ENCODE measurements at places on chromosomes 6 and 20.

GRCh38 chr6:126048635-126049034 lies 62.3 kb downstream of the TRMT11 start:
- DNase-seq, result no peak

DNA sequence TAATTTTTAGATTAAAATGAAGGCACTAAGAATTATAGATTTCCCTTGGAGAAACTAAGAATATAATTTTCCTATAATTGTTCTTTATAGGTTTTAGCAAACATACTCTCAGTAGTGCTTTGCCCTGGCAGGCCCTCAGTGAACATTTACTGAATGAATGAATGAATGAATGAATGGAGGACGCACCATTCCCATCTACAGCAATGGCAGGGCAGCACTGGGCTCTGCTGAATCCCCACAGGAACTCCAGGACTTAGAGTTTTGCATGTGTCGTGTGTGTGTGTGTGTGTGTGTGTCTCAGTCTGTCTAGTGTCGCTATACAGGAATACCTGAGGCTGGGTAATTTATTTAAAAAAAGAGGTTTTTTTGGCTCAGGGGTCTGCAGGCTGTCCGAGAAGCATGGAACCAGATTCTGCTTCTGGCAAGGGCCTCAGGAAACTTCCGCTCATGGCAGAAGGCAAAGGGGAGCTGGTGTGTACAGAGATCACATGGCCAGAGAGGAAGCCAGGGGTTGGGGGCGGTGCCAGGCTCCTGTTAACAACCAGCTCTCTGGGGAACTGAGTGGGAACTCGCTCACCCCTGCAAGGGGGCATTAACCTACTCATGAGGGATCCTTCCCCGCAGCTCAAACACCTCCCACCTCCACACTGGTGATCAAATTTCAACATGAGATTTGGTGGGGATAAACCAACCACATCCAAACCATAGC lies 20.1 kb downstream of the RNASET2 start:
- DNase-seq, result no peak

DNA sequence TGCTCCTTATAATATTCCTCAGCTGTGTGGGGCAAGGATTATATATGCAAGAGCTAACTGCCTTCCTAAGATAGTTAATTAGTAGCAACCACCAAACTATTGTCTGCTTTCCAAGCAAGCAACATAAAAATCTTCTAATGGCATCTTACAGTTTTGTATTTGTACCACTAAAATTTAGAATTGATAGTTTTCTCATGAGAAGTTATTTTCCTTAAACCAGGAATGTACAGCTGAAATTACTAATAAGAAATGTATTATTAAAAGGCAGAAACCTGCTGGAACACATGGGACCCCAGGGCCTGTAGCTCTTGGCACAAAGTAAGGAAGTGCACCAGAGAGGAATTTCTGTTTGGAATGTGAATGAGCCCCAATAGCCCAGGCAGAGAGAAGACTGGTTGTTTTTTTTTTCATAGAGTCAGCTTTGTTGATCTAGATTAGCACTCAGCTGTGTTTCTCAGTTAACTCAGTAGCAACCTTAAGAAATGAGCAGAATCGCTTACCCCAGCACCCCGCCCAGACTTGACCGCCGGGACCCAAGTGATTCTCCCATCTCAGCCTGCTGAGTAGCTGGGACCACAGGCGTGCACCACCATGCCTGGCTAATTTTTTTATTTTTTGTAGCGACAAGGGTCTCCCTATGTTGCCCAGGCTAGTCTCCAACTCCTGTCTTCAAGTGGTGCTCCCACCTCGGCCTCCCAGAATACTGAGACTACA lies 2.6 kb downstream of the MGME1 start:
- DNase-seq, result no peak

DNA sequence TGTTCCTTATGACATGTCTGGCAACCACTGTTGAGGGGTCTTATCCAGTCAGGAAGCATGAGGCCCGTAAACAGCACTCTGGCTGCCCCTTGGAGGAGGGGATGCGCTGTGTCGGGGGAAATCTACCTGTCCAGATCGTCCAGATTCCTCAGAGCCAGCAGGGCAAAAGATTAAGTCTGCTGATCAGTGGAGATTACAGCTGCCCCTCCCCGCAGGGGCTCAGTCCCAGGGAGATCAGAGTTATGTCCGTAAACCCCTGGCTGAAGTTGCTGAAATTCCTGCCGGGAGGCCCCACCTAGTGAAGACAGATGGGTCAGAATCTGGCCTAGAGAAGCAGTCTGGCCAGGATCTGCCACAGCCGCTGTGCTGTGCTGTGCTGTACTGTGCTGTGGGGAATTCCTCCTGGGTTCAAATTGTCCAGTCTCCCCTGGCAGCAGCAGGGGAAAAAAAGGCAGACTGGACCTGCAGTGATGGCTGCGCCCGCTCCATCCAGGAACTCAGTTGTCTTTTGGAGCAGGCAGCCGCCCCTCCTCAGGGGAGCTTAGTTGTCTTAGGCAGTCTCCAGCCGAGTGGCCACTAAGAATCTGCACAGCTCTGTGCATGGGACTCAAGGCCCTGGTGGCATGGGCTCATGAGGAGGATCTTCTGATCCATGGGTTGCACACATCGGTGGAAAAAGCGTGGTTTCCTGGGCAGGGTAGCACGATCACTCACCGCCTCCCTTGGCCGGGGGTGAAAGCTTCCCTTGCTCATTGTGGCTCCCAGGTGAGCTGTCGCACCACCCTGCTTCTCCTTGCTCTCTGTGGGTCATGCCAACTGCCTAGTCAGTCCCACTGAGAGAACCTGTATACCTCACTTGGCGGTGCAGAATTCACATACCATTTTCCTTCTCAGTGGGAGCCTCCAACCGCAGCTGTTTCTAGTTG lies 1368.8 kb upstream of the ADGRB3 start:
- no peak for DNase-seq

GRCh38 chr20:52830598-52830997 lies 141.6 kb upstream of the TSHZ2 start:
- DNase-seq, result no peak

DNA sequence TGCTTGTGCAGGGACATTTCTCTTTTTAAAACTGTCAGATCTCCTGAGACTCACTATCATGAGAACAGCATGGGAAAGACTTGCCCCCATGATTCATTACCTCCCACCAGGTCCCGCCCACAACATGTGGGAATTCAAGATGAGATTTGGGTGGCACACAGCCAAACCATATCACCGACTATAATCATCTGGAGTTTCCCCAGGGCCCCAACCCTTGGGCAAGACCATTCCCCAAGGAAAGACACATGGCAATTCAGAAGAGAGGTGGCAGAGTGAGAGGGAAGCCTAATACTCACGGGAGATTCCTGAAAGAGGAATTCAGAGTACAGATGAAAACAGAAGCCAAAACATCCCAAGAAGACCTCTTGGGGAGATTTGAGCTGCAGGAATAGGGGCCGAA lies 291.0 kb upstream of the PLCB4 start:
- DNase-seq, result no peak

DNA sequence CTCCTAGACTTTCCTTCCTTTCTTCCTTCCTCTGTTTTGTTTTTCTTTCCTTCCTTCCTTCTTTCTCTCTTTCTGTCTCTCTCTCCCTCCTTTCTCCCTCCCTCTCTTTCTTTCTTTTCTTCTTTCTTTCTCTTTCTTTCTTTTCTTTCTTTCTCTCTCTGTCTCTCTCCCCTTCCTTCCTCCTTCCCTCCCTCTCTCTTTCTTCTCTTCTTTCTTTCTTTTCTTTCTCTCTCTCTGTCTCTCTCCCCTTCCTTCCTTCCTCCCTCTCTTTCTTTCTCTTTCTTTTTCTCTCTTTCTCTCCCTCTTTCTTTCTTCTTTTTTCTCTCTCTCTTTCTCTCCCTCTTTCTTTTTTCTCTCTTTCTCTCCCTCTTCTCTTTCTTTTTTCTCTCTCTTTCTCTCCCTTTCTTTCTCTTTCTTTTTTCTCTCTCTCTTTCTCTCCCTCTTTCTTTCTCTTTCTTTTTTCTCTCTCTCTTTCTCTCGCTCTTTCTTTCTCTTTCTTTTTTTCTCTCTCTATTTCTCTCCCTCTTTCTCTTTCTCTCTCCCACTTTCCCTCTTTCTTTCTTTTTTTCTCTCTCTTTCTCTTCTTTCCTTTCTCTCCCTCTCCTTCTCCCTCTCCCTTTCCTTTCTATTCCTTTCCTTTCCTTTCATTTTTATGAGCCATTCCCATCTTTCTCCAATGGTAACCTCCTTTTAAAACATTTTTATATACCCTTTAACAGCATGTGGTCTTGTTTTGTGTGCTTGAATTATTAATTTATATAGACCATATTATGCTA lies 2.3 kb downstream of the TINAG start:
- no peak for DNase-seq

DNA sequence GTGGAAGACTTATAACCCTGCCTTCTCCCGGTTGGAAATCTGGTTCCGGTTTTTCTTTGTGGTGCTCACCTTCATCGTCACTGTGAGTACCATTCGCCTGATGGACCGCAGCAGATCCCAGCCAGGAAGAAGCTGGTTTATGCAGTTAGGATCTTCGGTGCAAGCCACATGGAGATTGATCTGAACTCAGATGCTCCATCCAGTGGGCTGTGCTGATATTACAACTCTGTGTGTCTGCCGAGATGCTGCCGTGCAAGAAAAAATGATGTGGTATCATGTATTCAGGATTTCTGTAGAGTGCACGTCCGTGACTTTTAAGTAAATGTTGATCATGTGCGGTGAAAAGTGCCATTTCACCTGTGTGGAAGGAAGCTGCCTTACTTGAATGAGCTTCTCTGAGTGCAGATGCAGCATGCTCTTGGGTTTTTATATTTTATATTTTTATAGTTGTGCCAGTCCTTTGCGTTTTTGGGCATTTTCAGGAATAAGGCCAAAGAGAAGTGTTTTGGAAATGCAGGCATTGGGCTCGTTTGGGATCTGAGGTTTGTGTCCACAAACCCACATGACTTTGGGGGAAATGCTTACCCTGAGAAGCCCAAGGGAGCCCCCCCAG lies 39.2 kb downstream of the DYNLT1 start:
- DNase-seq, result no peak
